Forelimb muscle (tissue), 1 donor: ENCODE measurements at places on chromosomes 1 and 21.

GRCh38 chr1:235721982-235722381 is 72.4 kb upstream of the GNG4 start:
- DNase-seq = no peak

DNA sequence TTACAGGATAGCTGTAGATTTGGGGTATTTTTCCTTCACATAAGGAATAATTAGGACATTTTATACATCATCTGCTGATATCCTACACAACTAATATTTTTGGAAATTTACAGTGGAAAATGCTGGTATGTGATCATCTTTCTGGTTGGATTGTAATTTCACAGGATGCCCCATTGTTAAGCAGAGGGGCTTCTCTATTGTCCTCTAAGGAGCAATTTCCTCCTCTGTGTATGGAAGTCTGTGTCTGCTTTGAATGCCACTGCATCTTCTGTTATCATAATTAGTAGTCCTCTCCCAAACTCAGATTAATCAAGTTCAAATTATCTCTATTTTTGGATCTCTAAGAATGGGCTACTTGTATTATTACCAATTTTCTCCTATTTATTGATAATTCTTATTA is 988.1 kb upstream of the B3GALT2 start:
- DNase-seq = no peak

DNA sequence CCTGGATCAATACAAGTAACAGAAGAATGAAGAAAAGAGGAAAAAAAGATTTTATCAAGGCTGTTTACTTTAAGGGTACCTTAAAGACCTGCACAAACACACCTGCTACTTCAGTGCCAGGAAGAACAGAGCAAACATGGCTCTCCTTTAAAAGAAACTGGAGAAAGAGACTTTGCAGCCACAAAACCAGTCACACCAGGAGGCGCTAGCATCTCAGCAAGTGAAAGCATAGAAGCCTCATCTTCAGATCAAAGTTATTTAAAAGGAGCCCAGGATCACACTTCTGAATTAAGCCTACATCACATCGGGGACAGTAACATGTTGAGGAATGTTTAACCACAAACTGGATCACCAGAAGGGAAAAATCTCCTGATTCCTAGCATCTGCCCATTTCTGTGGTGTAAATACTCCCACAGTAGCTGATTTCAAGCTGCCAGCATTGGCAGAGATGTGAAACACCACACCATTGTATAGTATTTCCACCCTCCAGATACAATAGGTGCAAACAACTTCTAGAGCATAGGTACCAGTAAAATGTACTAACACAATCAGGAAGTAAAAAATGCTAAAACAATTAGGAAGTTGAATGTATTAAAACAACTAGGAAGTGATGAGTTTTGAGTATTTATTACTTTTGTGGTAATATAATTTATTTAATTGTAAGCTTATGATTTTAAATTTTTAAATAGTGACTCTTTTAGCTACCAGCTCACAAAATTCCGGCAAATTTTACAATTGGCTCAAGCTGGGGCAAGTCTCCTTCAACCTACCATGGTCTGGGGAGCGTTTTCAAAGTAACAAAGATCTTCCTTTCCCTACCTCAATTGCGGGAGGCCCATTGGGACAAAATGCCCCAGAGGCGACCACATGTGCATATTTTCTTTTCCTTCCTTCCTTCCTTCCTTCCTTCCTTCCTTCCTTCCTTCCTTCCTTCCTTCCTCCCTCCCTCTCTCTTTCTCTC is 105.3 kb upstream of the CLDN14 start:
- DNase-seq = no peak

- DNase-seq = no peak
Measured at GRCh38 chr1:172003766-172004530, 162.7 kb downstream of the DNM3 start.

DNA sequence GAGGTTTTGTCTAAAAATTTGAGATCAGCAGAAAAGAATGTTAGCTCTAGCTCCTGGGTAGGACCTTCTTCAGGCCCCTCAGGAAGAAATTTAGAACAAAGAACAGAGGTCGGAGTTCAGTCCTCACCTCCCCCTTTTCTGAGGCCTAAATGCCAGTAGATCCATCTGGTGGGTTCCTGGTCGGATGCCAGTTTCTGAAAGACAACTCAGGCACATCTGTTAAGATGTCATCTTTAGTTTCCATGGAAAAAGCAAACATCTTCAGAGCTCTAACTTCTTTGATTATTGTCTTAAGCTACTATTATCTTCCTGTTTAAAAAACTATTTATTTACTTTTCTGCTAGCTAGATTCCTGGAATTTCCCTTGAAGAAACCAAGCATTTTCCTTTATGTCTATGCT is 37.1 kb upstream of the USP25 start:
- DNase-seq = no peak

DNA sequence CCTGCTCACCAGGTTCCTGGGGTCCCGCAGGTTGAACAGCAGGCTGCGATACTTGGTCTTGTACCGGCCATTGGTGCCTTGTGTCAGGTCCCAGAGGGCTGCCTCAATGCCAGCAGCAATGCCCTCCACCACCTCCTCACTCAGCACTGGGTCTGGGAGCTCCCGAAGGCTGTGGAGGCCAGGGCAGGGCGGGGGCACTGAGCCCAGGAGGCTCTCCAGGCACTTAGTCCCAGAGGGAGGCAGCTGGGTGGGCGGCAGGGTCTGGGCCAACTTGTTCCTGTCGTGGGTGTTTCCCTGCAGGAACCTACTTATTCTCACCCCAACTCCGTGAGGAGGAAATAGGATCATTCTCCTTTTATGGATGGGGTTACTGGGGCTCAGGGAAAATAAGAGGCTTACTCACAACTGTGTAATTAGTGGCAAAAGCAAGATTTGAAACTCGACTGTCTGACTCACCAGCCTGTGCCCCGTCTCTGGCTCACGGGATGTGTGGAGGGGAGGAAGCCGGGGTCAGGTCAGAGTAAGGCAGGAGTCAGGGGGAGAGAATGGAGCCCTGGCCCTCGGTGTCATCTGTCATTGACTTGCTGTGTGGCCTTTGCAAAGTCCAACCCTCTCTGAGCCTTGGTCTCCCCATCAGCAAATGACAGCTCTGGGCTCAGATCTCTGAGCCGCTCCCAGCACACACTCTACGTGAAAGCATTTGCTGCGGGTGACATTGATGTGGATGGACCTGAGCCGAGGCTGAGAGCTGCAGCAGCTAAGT is 17.2 kb downstream of the SPOCD1 start:
- no peak for DNase-seq

- no peak for DNase-seq
Measured at GRCh38 chr1:239367196-239367810, 19.1 kb upstream of the CHRM3 start.
